H9 (cell line): ENCODE measurements at places on chromosomes 2 and 18. TPM values are rescaled to one million over a fixed set of nuclear protein-coding genes. Genes with fewer than 3 reads are reported as not detected.

- DNase-seq: no peak
- H3K4me1 ChIP-seq: peaks cover 8% of the 10 kb centered on the region; the same call in 1 of the 2 replicates
- no peaks in the 10 kb centered on the region for H3K27me3 ChIP-seq
- H3K36me3 ChIP-seq: peaks cover 22% of the 10 kb centered on the region
Measured at GRCh38 chr18:69758458-69758857, 189.2 kb downstream of the CD226 start.

DNA sequence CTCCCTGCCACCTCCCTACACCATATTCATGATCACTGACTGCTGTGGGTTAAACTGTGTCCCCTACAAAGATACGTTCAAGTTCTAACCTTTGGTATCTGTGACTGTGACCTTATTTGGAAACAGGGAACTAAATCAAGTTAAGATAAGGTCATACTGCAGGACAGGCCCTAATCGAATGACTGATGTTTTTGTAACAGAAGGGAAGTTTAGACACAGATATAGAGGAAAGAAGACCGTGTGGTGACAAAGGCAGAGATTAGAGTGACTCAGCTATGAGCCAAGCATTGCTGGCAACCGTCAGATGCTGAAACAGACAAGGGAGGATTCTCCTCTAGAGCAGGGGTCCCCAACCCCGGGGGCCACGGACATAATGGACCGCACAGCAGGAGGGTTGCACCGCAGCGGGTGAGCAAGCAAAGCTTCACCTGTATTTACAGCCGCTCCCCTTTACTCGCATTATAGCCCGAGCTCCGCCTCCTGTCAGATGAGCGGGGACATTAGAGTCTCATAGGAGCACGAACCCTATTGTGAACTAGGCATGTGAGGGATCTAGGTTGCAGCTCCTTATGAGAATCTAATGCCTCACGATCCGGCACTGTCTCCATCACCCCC, 28.9 kb upstream of the RNF152 start:
- no peaks in the 10 kb centered on the region for H3K4me1 ChIP-seq
- no peak for DNase-seq
- no peaks in the 10 kb centered on the region for H3K27me3 ChIP-seq
- H3K4me3 ChIP-seq: no peak overlapping the region
- no peaks in the 10 kb centered on the region for H3K36me3 ChIP-seq
- no peak overlapping the region for H3K27ac ChIP-seq

GRCh38 chr2:226631671-226632070, 167.9 kb downstream of the IRS1 start:
- H3K27me3 ChIP-seq: no peaks in the 10 kb centered on the region
- no peak overlapping the region for H3K27ac ChIP-seq
- H3K36me3 ChIP-seq: no peaks in the 10 kb centered on the region
- DNase-seq: no peak
- no peaks in the 10 kb centered on the region for H3K4me1 ChIP-seq

Gene PLGLB2
- 0.68 and 1.4 TPM in 2 replicates for total RNA-seq

Gene TTN
- 0.59 and 0.70 TPM in 2 replicates for total RNA-seq

Gene ACVR1C
- total RNA-seq: 0.81 and 1.0 TPM in 2 replicates
